ENCODE measurements at places on chromosomes 4 and X. TPM values are rescaled to one million over a fixed set of nuclear protein-coding genes. Genes with fewer than 3 reads are reported as not detected.

- H3K4me3 ChIP-seq = no peak overlapping the region
- DNase-seq = no peak
- no peaks in the 10 kb centered on the region for H3K27me3 ChIP-seq
- peak overlapping the region; percentile 12 for H3K27ac ChIP-seq
- H3K4me1 ChIP-seq = peaks cover 2% of the 10 kb centered on the region
Measured at GRCh38 chr4:145785391-145786008, 105.6 kb downstream of the C4orf51 start.

VCX3A gene
- total RNA-seq = not detected

MTNR1A gene
- not detected for total RNA-seq

DNA sequence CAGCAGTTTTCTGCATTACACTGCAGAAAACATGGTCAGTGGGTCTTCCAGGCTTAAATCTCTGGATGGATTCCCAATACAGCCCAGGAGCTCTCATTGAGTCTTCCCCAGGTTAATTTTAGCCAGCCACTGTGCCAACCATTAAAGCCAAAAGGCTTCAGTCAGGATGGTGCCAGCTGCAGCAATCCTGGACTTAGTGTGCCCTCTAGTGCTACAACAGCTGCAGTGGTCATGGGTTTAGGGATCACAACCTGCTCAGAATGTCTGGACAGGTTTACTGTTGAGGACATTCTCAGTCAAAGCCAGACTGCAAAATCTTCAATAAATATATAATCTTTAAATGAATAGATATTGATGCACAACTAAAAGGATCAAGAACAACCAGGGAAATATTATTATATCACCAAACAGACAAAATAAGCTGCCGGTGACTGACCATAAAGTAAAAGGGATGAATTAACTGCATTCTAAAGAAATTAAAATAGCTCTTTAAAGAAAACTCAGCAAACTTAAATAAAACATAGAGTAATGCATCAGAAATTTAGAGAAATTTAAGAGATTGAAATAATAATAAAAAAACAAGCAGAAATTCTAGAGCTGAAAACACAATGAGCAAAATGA lies 639.9 kb downstream of the SPOCK3 start:
- H3K36me3 ChIP-seq = no peaks in the 10 kb centered on the region

TMSB15A gene
- not detected for total RNA-seq

Data from spleen (tissue), 13 donors.